Fibroblast of villous mesenchyme (primary cell): ENCODE measurements at places on chromosomes 12 and 14.

GRCh38 chr14:49982501-49982951, 89.6 kb downstream of the ARF6 start:
- peak; percentile 82 for DNase-seq

DNA sequence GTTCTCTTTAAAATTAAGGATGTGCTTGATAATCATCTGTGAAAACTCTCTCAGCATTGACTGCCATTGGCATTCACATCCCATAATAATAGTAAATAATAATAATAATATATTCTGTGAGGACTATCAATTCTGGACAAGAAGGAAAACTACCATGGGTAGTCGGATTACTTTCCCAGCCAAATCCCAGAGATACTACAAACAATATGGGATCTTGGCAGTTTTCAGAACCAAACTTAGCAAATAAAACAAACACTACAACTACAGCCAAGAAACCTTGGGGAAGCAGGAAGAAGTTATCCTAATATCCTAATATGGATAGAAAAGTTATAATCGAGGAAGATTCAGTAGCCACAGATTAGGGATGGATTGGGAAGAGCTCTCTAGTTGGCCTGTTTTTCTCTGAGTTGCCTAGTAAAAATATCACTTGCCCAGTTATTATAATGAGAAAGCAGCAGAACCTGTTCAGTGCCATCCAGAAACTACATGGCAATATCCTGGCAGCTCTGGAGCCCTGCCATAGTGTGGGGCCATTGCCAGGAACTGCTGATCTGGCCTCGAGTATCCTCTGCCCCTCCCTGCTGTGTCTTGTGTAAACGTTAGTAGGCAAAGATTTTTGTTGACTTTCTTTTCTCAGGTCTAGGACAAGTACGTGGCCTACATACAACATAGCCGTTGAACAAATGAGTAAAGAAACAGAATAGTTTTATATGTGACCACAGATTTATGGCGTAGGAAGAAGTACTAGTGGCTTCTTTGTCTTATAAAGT, 193.5 kb downstream of the SLC2A13 start:
- no peak for DNase-seq

DNA sequence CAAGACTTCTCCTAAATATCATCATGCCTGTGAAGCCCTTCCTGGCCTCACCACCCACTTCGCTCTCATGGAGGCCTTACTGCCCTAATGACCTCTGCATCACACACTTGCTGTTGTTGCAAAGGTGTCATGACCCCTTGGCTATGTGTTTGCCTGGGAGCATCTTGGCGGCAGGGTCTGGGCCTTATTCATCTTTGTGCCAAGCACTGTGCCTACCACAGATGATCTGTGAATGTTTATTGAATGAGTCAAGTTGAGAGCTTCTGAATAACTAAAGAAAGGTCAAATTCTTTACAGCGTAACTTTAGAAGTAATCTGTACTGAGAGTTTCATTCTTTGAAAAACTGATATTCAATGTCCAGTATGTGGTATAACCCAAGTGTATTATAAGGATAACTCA, 113.3 kb downstream of the TTC8 start:
- no peak for DNase-seq

DNA sequence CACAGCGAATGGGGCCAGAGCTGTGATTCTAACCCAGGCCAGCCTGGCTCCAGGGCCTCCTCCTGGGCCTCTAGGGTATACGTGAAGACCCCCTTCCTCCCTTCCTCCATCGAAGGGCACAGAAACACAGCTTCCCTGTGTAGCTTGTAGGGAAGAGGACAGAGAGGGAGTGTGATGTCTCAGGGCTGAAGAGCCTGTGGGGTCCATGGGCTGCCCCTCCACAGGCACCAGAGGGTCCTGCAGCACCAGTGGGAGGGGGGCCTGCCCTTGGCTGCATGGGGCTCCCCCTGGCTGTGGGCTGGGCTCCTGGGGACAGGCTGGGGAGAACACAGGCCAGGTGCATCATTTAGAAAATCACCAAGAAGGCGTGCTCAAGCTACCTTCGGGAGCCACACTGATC, 178.5 kb downstream of the CALM1 start:
- no peak for DNase-seq

DNA sequence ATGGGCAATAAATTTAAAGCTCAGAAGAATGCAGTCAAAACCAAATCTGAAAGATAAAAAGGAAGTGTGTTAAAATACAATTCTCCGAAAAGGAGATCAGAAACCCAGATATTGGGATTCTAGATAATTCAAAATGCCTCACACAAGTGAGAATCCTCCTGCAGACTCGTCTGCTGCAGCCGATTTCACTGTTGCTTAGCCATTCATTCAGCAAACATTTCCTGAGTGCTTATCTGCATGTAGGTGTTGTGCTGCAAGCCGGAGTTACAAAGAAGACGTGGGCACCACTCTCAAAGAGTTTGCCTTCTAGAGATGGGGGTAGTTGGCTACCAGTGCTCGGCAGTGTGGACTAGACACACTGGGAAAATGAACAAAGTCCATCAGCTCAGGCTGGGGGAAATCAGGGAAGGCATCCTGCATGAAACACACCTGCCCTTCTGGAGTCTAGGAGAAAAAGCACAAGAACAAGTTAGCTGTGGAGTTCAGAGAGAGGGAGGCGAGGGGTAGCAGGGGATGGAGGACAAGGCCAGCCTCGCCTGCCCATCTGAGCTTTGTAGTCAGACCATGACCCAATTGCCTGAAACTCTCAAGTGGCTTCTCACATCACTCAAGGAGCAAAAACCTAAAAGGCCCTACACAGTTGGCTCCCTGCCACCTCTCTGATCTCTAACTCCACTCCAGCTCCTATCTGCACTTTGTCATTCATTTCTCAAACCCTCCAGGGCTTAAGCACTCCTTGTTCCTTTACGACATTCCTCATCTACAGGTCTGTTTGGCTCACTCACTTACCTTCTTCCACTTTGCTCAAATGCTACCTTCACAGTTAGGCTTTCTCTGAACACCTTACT, 310.0 kb upstream of the DDHD1 start:
- no peak for DNase-seq

DNA sequence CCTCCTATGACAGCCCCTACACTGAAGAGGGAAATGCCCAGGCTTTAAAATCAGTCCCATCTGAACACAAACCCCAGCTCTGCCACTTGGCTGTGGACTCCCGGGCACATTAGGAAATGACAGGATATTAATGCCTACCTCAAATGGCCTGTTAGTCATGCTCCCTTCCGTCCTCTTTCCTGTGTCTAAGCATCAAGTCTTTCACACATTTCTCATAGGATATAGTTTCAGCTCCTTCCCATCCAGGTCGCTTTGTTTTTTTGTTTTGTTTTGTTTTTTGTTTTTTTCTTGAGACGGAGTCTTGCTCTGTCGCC, 16.1 kb downstream of the PLEK2 start:
- no peak for DNase-seq

- DNase-seq: no peak
Observed at GRCh38 chr14:97315790-97316189, 518.6 kb downstream of the VRK1 start.

- DNase-seq: no peak
Observed at GRCh38 chr14:103187911-103188310, 64.7 kb downstream of the TNFAIP2 start.

GRCh38 chr12:75444429-75445136, 36.0 kb upstream of the GLIPR1 start:
- DNase-seq: peak; percentile 22

DNA sequence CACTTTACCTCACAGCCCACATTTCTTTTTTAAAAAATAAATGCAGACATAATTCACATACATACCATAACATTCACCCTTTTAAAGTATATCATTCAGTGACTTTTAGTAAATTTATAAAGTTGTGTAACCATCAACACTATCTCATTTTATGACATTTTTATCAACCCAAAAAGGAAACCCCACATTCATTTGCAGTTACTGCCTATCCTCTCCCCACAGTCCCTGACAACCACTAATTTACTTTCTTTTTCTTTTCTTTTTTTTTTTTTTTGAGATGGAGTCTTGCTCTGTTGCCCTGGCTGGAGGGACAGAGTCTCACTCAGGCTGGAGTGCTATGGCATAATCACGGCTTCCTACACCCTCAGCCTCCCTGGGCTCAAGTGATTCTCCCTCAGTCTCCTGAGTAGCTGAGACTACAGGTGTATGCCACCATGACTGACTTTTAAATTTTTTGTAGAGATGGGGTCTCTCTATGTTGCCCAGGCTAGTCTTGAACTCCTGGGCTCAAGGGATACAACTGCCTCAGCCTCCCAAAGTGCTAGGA, 1.5 kb upstream of the EP400 start:
- no peak for DNase-seq

GRCh38 chr12:16012117-16012516, 101.0 kb downstream of the DERA start:
- DNase-seq: peak; percentile 89

DNA sequence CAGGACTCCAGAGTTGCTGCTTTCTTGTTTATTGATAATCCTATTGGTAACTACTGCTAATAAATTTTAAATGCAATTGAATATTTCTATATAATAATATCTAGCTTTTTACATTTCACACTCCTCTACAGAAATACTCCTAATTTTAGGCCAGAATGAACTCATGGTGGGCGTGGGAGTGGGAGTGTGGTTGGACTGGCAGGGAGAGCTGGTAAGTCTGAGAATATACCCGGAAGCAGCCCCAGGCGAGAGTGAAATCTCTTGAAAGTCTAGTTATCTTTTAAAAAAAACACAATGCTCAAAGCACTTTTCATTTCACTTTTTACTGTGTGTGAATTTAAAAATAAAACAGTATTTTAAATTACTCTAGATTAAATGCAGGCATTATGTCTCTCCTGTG, 4.7 kb downstream of the TMEM263 start:
- no peak for DNase-seq

- DNase-seq: peak; percentile 70
Observed at GRCh38 chr12:88570103-88570502, 10.2 kb downstream of the KITLG start.

- no peak for DNase-seq
Observed at GRCh38 chr14:85041618-85042017, 488.3 kb upstream of the FLRT2 start.

- DNase-seq: no peak
Observed at GRCh38 chr14:58060077-58060476, 91.9 kb downstream of the ARMH4 start.

GRCh38 chr12:32754111-32754510, 1.6 kb downstream of the YARS2 start:
- DNase-seq: no peak

DNA sequence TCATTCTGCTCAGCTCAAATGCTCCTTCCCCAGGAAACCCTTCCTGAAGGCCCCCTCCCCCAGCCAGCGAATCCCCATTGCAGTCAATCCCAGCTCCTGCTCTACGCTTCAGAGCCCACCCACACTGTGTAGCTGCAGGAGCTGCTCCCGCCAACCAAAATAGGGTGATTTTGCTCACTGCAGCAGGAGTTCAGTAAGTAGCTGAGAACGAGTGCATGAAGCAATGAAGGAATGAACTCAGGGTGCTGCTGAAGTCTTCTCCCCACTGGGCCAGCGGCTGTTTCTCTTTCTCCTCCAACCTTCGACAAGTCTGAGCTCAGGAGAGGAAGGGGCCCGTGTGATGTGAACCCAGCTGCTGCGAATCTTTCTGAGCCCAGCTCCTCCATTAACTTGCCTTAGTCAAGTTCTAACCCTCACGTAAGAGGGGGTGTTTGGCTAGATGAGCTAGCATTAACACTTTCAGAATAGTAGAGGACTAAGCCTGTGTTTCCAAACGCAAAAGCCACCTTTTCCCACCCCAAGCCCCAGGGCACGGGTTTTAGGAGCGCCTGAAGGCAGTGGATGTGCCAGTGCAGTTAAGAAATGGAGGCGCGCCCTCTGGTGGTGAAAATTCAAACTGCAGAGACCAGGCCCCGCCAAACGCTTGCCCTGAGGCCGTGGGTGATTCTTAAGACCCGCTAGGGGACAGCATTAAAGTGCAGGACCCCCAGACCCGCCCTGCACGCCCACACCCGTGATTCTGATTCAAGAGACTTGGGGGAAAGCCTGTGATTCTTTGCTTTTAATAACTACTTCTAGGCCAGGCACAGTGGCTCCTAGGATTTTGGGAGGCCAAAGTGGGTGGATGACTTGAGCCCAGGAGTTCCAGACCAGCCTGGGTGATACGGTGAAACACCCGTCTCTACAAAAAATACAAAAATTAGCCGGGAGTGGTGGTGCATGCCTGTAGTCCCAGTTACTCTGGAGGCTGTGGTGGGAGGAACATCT, 11.9 kb upstream of the SERPINA4 start:
- DNase-seq: peak; percentile 30

GRCh38 chr12:105329926-105330282, 587 bp upstream of the C12orf75 start:
- DNase-seq: no peak

DNA sequence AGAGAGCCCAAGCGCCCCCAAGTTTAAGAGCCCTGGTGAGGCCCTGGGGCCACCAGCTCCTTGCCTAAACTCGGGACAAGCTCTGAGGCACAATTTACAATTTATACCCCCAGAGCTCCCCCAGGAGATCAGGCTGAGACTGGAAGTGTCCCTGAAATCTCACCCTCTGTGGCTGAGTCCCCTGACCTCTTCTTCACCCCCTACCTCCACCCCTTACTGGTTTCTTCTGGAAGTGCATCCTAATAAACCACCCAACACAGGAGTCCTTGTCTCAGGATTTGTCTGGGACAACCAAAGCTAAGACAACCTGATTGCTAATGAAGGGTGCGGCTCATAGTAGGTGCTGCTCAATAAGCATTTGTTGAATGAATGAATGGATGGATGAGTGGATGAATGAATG, 206.4 kb downstream of the BCL11B start:
- no peak for DNase-seq

DNA sequence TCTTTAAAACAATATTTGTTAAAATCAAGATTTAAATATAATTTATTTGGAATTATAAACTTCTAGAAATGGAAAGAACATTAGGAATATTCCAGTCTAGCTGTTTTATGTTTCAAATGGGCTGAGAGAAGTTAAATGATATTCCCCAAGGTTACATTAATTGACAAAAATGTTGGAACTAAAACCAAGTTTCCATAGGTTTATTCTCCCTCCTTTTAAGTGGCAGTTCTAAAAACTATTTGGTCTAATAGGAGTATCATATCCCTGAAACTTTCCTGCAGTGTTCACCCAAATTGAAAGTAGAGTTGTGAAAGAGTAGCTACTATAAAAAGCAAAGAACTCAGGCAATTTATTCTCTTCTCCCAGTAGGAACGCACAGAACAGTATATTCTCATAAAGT, 1185.5 kb downstream of the LRFN5 start:
- DNase-seq: no peak

- peak; percentile 17 for DNase-seq
Observed at GRCh38 chr12:82357340-82357739, 847 bp downstream of the CCDC59 start.

- no peak for DNase-seq
Observed at GRCh38 chr12:75891072-75891471, 140.5 kb downstream of the PHLDA1 start.

GRCh38 chr12:101051901-101052550, 158.0 kb downstream of the SLC5A8 start:
- peak; percentile 65 for DNase-seq

GRCh38 chr12:117685110-117685926, 283.5 kb downstream of the KSR2 start:
- peak; percentile 63 for DNase-seq

- DNase-seq: peak; percentile 64
Observed at GRCh38 chr12:65368055-65368454, 89.6 kb downstream of the MSRB3 start.

GRCh38 chr12:2732290-2732689, 62.5 kb upstream of the FKBP4 start:
- no peak for DNase-seq
